Myocyte (in vitro differentiated cells): ENCODE measurements at places on chromosomes 3 and 15. TPM values are rescaled to one million over a fixed set of nuclear protein-coding genes. Genes with fewer than 3 reads are reported as not detected.

DNA sequence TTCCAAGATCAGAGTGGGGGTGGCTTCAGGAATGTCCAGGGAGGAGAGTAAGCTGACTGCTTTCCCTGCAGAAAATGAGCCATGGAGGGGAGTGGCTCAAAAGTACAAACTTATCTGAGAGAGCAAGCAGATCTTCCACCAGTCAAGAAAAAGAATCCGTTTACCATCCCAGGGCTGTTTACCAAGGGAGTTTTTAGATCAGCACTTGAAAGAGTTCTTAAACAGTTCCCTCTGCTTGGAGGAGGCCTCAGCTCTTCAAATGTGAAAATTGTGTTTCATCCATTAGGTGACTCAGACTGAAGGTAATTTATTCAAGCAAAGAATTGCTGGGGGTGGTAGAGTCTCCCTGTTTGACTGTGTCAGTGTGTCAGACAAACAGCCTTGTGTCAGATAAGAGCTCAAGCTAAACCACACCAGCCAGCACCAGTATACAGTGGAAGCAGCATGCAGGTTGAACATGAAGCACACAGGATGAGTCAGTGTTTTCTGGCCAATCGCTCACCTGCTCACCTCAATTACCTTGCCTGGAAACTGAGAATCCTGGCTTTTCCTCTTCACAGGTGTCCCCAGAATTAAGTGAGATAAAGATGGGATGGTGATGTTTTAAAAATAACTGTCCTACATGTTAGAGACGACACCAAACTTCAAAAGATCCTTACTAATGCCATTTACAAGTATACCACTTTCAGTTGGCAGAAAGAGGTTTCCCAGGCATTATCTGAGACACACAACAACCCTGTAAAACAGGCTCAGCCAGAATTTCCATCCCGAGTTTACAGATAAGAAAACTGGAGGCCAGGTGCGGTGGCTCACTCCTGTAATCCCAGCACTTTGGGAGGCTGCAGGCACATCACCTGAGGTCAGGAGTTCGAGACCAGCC lies 21.7 kb downstream of the SH3BP5 start:
- DNase-seq: peak; percentile 26

- DNase-seq: peak; percentile 45
Observed at GRCh38 chr3:114758831-114759699, 388.0 kb downstream of the ZBTB20 start.

ISL2 gene
- 3.9 and 5.3 TPM in 2 replicates for total RNA-seq

GRCh38 chr3:12476238-12476897 lies 7.9 kb upstream of the TSEN2 start:
- DNase-seq: no peak
